ENCODE measurements at places on chromosomes 1 and 21. TPM values are rescaled to one million over a fixed set of nuclear protein-coding genes. Genes with fewer than 3 reads are reported as not detected.

Gene KRTAP7-1
- 0.23 TPM for polyA plus RNA-seq

Gene CLEC20A
- polyA plus RNA-seq = 0.39 TPM

Gene IFI44L
- 30.9 TPM for polyA plus RNA-seq

Gene ADORA1
- polyA plus RNA-seq = 0.64 TPM

Gene LY9
- 28.6 TPM for polyA plus RNA-seq

Gene OR2M3
- not detected for polyA plus RNA-seq

Gene SLC9C2
- polyA plus RNA-seq = 0.14 TPM

Gene SGIP1
- 2.9 TPM for polyA plus RNA-seq

Gene LCE1B
- polyA plus RNA-seq = 0.68 TPM

Gene SLC44A3
- polyA plus RNA-seq = 6.8 TPM

Gene TMPRSS15
- polyA plus RNA-seq = 0.02 TPM

Gene RIPK4
- 9.3 TPM for polyA plus RNA-seq
